Mesothelial cell of epicardium (in vitro differentiated cells): ENCODE measurements at places on chromosomes 5 and 9.

GRCh38 chr5:127423173-127423798, 94.2 kb upstream of the PRRC1 start:
- no peak for DNase-seq

GRCh38 chr5:89851911-89852310, 557.6 kb downstream of the CETN3 start:
- DNase-seq: no peak

- no peak for DNase-seq
Measured at GRCh38 chr9:130138791-130139190, 33.4 kb upstream of the NCS1 start.

DNA sequence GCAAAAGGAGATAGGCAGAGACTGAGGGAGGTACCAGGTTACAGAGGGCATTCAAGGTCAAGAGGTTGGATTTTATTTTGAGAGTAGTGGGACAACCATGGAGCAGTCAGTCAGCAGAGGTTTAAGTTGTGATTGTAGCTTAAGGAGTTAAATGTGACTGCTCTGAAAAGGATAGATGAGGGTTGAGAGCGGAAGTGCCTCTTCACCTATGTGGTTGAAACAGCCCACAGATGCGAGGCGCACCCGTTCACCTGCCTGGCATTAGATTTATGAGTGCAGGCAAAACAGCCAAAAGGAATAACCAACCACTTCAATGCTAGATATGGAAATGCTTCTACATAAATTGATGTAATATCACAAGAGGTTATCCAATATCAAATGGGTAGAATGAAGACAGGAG, 8.4 kb downstream of the ZNF474 start:
- DNase-seq: no peak

DNA sequence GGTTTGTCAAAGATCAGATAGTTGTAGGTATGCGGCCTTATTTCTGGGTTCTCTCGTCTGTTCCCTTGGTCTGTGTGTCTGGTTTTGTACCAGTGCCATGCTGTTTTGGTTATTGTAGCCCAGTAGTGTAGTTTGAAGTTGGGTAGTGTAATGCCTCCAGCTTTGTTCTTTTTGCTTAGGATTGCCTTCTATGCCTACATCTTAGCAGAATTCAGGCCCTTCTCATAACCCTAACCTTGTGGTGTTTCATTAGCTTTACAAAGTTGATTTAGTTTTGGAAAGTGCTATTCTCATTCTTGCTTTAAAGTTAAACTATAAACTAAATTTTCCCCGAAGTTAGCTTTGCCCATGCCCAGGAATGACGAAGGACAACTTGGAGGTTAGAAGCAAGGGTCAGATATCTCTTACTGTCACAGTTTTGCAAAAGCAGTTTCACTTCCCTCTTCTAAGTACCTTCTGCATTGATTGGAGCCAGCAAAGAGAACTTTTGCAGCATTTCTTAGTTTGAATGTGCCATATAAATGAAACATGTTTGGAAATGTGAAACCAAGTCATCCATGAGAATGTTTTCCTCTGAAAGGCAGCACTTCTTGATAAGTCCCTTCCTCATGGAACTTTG, 274.3 kb upstream of the DMRT1 start:
- DNase-seq: no peak

DNA sequence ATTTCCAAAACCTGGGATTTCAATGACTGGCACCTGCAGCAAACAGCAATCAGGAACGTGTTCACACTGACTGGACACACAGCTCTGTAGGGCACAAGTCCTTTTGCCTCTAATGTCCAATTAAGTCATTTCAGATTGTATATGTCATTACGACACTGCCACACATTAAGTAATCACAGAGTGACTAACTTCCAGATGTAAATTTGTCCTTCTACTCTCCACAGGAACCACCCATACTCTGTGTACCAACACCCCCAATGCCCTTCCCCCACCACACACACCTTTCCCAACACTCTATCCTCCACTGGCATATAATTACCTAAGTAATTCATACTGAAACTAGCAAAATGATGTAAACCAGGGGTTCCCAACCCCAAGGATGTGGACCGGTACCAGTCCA, 30.5 kb downstream of the LARS1 start:
- no peak for DNase-seq
